Caudate nucleus (tissue), 63 donors: ENCODE measurements at places on chromosomes 7 and 10.

DNA sequence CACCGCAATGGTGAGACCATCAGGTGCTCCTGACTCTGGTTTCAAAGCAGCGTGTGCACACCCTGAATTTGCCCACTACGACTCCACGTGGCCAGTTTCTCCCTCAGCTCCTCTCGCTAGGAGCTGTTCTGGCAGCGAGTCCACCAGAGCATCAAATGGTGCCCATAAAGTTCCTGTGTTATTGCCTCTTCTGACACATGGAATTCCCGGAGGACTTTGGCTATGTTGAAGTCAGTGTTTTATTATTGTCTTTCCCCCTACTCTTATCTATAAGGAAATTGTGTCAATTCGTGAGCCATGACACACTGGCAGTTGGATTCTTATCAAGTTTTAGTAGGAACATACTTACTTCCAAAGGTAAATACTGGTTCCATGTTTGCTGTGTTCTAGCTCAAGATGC lies 53.9 kb upstream of the NPVF start:
- no peak for DNase-seq

DNA sequence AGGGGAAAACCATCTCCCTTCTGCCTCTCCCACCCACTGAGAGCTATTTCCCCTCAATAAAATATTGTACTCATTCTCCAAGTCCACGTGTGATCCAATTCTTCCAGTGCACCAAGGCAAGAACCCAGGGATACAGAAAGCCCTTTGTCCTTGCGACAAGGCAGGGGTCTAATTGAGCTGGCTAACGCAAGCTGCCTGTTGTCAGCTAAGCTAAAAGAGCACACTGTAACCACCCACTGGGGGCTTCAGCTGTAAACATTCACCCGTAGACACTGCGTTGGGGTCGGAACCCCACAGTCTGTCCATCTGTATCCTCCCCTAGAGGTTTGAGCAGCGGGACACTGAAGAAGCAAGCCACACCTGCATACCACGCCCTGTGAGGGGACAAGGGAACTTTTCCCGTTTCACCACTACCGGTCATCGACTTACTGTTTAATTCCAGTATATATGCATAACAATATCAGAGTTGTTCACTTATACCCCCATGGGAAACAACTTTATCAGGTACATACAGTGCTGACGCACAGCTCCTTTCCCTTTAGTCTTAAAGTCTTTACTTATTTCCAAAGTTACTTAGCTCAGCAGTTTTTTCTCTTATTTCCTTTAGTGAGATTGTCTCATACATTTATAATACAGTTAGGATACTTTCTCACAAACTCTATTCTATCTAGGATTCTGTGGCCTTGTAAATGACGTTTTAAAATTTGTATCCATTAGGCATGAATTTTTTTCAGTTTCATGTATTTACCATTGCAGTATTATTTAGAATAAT lies 721.6 kb downstream of the ANKRD7 start:
- DNase-seq: no peak

GRCh38 chr7:105399043-105399725 lies 10.5 kb upstream of the SRPK2 start:
- no peak for DNase-seq

DNA sequence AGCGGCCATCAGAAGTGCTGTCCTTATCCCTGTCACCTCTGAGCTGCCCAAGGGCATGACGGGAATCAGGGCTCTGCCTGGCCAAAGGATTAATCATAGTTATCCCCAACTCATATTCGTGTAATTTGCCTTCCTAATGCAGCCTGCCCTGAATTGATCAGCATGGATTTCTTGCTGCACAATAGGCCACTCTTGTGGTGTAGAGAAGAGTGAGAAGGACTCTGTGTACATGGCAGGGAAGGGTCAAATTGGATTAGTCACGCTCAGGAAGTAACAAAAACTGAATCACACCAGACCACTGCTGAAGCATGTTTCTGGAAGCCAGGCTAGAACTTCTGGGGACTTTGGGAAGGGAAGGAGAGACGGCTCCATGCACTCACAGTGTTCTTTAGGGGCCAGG lies 227.0 kb downstream of the BUB3 start:
- DNase-seq: no peak

DNA sequence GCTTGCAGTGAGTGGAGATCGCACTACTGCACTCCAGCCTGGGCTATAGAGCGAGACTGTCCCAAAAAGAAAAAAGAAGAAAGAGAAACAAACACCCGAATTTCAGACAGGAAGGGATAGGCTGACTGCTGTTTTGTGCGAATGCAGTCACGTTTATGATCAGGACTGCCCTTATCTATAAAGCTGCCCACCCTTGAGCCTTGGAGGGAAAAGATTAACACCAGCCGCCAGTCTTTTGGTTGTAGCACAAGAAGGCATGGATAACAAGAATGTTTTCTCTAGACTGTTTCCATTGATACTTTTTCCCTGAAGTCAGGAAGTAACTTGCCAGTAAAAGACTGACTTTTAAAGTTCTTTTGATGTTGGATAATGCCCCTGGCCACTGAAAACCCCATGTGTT lies 314.0 kb downstream of the BICC1 start:
- no peak for DNase-seq
